KG1 (cell line): ENCODE measurements at places on chromosomes 3 and 15.

DNA sequence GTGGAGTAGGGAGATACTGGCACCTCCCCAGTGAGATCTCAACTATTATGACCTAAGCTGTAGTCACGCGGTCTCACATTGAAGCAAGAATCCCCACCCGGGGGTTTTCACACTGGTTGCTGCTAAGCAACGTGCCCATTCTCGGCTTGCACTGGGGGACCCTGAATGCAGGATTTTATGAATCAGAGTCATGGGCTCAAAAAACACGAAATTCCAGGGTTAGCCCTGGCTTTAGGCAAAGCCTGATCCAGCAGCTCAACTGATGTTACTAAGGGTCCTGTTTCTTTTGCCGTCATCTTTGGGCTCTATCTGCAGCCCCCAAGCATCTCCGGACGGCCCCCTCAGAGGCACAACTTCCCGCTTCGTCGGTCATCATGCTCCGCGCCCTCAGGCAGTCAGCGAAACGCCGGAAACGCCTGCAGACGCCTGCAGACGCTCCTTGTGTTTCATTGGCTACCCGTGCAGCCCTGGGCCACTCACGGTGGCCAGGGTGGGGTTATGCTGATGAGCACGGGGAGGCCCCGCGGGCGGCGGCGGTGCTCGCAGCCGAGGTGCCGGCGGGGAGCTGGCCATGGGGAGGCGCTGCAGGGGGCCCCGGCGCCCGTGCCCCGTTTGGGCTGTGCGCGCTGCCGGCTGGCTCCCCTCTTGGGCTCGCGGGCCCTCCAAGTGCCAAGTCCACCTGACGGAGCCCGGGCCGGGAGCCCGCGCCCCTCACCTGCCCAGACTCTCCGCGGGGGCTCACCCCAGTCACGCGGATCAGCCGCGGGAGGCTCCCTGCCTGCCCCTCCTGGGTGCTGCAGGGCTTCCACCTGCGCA is 25.8 kb downstream of the EFCC1 start:
- peak; percentile 70 for DNase-seq

DNA sequence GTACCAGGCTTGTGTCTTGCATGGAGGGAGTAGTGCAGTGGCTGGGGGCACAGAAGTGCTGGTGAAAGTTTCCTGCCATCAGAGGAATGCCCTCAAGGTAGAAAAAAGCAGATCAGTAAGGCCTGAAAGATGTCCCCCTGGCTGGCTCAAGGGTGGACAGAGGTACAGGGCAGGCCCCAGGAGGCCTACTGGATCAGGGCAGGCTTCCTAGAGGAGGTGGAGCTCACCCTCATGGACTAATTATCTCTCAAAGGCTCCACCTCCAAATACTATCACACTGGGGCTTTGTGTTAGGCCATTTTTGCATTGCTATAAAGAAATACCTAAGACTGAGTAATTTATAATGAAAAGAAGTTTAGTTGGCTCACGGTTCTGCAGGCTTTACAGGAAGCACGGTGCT is 7.8 kb downstream of the SPSB4 start:
- DNase-seq: no peak

DNA sequence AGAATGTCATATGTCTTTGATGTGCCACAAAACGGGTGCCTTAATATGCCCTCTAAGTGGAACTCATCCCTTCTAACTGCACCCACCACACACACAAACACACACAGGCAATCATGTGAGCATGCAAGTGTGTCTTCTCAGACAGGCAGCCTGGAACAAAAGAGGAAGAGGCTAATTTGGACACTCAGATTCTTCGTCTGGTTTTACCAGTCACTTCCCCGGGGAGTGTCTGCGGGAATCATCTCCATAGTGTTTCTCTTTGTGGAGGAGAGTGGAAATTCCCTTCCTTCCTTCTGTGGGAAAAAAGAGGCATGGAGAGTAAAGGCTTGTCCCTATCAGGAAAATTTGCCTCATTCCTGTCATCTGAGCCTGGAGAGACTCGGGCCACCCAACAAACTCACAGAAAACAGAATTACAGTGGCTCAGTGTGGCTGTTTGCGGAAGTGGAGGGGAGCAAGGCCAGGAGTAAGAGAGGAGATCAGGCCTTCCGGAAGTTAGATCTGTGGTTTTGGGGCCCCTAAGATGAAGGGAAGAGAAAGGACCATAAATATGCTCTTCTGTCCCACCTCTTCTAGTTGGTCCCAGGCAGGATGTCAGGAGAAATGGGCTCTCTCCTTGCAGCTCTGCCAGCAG is 212.6 kb upstream of the SEMA6D start:
- no peak for DNase-seq

DNA sequence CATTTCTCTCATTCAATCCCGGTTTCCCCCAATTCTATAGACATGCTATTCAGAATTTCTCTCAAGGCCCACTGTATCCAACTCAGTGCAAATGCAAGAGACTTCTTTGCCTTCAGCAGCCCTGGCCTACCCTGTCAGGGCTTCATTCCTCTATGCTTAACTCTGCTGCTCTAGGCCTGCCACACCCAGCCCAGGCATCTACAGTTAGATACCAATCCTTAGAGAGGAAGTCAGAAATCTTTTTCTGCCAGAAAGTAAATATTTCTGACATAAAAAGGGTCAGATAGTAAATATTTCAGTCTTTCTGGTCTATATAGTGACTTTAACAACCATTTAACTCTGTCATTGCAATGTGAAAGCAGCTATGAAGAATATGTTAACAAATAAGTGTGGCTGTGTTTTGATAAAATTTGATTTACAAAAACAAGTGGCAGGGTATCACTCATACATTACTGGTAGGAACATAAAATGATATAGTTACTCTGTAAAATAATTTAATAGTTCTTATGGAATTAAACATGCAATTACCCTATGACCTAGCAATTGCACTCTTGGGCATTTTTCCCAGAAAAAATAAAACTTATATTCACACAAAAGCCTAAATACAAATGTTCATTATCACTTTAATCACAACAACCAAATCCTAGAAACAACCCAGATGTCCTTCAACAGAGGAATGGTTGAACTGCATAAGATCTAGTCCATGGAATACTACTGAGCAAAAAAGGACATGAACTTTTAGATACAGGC is 942.0 kb downstream of the SQOR start:
- no peak for DNase-seq

- no peak for DNase-seq
Measured at GRCh38 chr3:44862226-44862637, 520 bp downstream of the TMEM42 start.

DNA sequence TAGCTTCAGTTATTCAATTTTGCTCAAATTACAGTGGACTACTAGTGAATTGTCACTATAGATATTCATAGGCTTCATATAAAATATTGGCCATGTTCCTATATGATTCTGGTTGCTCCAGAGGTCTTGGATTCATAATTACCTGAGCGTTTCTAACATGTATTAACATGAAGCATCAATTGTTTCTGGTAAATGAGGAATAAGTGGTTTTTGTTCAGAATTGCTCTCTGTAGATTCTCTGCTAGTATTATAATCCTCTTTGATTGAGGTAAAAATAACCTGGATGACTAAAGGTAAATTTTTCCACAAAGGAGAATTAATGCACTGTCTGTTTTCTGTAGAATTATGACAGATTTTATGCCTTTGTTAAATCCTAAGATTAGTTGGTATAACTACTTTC is 258.1 kb upstream of the CNTN6 start:
- DNase-seq: no peak

- DNase-seq: no peak
Measured at GRCh38 chr15:81190922-81191507, 5.7 kb upstream of the IL16 start.

GRCh38 chr3:7630925-7631324 is 770.0 kb downstream of the GRM7 start:
- no peak for DNase-seq

DNA sequence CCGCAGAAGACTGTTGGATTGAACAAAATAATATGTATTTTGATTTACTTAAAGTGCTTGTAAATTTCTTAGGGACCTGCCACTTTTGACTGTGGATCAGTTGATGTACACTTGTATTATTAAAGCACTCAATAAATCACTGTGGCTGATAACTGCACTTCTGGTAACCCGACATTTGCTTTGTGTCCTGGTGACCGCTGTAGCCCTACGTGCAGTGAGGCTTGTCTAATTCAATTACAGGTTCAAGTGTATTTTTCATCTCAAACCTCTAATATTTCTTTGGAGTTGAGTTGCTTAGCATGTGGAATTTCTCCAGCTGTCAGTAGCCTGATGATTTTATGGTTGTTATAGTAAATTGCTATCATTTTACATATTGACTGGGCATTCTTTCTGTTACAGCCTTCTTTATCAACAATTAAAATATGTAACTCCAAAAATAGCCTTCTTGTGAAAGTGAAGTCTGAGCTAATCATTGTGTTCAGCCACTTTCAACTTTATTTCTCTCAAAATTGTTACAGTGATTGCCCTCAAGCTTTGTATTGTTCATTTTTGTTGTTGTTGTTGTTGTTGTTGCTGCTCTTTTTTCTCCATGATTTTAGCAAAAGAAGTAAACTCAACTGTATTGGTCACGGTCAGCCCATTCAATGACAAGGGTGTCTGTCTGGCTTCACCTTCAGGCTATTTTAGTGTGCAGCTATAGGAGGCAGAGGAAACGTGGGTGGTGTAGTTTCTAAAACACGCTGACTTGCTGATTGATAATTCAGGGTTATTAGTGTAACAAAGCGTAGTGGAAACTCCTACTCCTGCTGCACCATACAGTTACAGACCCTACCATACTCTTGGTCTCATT is 215.1 kb upstream of the UBE2E1 start:
- DNase-seq: no peak

GRCh38 chr15:81959196-81959595 is 86.6 kb downstream of the MEX3B start:
- DNase-seq: no peak

- DNase-seq: no peak
Measured at GRCh38 chr15:80309769-80310384, 57.9 kb upstream of the CTXND1 start.

DNA sequence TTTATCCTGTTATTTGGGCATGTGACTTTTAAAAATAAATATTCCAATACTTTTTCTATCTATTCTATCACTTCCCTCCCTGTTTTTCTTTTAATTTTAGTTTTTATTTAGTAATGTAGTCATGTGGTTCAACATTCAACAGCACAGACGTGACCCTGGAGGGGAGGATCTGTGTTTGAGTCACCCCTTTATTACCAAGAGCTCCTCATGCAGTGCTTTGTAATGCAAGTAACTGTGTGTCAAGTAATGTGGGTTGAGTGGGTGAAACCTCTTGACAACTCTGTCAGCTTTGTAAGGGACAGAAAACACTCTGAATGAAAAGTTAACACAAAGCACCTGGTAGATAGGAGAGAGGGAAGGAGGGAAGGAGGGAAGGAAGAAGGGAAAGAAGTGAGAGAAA is 89.7 kb upstream of the FGF12 start:
- no peak for DNase-seq

DNA sequence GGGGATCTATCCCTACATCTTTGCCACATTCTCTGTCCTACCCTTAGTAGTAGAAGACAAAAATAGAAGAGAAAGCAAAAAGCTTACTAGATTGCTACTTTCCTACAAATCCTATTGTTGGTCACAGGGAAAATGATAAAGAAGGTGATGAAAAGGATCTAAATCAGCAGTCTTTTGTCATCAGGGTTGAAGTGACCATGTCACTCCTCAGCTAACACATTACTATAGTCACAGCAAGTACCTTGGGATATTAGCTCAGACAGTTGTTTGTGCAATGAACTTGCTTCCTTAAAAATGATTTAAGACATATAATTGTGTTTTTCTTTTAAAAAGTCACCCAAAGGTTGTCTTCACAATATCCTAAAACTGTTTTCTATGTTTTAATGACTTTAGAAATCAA is 6.3 kb downstream of the ST3GAL6 start:
- no peak for DNase-seq

DNA sequence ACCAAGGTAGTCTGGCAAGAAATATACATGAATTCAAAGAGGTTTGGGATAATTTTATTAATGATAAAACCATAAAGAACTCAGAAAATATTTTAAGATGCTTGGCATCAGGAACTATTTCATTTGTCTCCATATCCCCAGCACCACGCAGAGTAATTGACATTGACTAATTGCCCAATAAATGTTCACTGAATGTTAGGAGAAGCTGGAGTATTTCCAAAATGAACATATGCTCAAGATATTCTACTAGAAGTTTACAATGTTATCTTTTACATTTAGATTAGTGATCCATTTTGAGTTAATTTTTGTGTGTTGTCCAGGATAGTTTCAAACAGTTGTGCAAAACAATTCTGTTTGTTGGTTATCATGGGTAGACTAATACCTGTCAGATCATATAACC is 298.8 kb upstream of the CTDSPL start:
- DNase-seq: no peak

- DNase-seq: no peak
Measured at GRCh38 chr3:141643391-141643790, 94.7 kb upstream of the RNF7 start.

DNA sequence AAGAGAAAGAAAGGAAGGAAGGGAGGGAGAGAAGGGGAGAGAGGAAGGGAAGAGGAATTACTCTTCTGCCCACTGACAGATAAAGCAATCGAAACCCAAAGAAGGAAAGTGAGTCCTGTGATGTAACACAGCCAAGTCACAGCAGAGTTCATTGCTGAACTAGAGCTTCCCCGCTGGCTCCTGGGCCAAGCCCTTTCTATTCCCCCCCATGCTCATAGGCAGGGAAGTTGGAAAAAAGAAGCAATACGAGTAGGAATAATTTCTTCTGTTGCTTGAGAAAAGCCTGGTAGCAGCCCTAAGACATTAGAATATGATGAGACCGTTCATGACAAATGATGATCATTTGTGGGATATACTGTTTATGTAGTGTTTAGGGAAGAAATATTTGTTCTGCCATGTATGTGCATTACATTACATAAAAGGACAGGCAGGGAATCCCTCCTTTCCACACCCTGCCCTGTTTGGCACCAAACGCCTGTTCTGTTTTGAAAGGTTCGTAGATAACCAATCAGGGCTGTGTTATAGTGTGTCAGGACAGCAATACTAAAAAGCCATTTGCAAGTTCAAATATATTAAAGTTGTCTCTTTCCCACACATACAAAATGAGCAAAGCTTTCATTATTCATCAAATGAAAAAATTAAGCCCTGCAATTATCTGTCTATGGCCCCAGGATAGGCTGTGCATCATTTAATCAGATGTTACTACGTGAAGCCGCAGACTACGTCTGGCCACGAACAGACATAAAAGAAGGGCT is 111.0 kb upstream of the TRPM1 start:
- no peak for DNase-seq

DNA sequence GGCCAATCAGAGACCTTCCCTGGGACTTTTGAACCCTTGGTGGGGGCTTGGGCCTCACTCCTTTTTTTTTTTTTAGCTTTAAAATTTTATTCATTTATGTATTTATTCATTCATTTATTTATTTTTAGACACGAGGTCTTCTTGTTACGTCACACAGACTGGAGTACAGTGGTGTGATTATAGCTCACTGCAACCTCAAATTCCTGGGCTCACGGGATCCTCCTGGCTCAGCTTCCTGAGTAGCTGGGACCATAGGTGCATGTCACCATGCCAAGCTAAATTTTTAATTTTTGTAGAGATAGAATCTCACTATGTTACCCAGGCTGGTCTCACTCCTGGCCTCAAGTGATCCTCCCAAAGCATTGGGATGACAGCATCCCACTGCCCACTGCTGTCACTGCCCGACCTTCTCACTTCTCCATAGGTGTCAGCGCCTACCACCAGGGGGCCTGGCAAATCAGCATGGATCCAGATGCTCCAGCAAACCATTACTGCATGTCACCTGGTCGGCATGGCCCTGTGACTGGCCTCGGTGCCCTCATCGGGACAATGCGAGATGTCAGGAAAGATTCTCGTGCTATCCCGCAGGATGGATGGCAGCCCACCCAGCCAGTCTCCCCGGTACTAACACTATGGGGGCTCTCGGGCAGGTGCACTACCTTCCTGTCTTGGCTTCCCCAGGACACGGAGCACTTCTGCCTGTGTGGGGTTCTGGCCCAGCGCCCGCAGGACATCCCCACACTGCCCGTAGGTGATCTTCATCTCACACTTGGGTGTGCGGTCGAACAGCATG is 3.0 kb downstream of the MYL3 start:
- no peak for DNase-seq
